8988T (cell line): ENCODE measurements at places on chromosomes 6 and 20.

GRCh38 chr6:132354517-132355167, 46.6 kb downstream of the MOXD1 start:
- no peak for DNase-seq

GRCh38 chr6:39113788-39114187, 1.2 kb downstream of the SAYSD1 start:
- no peak for DNase-seq

- DNase-seq, result no peak
Observed at GRCh38 chr6:36677059-36677749, 1.3 kb upstream of the CDKN1A start.

- no peak for DNase-seq
Observed at GRCh38 chr20:4726710-4727397, 5.1 kb downstream of the PRND start.

DNA sequence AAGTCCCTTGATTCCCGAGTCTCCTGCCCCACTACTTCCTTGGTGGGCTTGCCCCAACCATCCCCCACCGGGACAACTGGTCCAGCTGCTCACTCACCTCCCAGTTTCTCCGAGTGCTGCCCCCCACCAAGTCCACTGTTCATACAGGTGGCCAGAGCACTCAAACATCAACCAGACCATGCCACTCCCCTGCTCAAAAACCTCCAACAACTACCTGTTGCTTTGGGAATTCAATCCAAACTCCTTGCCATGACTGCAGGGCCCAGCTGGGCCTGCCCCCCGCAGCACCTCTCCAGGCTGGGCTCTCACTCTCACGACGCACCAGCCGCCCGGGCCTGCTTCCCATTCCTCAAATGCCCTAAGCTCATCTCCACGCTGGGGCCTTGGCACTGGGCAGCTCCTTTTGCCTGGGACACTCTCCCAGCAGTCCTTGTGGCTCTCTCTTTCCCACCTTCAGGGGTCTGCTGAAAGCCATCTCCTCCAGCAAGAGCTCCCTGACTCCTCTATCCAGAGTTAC, 97.5 kb downstream of the NFATC2 start:
- no peak for DNase-seq

- no peak for DNase-seq
Observed at GRCh38 chr6:139306291-139306981, 14.6 kb upstream of the TXLNB start.

DNA sequence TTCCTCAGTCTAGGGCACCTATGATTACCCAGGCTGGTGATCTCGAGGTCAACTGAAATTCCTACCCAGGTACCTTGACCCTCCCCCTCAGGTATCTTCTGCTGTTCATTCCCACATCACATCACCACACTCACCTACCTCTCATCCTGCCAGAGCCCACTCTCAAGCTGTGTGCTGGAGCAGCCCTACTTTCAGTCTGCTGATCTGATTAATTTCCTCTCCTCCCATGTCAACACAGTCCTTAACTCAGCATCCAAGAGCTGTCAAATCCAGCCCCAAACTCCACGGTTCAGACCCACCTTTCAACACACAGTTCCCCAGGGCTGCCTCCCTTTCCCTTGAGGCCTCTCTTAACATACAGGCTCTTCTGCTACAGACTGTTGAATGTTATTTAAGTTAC, 42.4 kb downstream of the EZR start:
- no peak for DNase-seq

GRCh38 chr6:84547341-84547801, 217.0 kb downstream of the TBX18 start:
- no peak for DNase-seq

GRCh38 chr6:119328254-119328653, 21.3 kb downstream of the MAN1A1 start:
- no peak for DNase-seq
